A172 (cell line): ENCODE measurements at places on chromosomes 6 and 20.

DNA sequence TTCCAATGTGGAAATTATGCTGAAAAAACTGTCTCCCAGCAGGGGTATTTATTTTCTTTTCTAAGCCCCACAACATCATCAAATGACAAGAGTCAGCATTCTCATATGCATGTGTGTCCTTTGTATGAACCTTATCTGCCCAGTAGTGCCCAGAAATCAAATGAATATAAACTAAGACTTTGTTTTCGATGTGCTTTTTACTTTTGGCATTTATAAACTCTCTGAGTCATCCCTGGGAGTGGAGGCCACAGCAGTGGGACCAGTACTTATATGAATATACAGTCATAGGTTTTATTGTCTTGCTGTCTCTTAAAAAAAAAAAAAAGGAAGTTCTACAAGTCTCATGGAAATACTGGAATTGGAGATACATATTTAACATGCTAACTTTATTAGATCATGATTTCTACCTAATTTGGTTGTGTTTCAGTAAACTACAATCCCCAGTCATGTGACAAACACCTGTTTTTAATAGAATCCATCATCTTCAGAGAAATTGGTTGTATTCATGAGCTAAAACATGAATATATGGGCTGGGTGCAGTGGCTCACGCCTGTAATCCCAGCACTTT, 99.2 kb upstream of the TMEM181 start:
- DNase-seq: peak; percentile 62

DNA sequence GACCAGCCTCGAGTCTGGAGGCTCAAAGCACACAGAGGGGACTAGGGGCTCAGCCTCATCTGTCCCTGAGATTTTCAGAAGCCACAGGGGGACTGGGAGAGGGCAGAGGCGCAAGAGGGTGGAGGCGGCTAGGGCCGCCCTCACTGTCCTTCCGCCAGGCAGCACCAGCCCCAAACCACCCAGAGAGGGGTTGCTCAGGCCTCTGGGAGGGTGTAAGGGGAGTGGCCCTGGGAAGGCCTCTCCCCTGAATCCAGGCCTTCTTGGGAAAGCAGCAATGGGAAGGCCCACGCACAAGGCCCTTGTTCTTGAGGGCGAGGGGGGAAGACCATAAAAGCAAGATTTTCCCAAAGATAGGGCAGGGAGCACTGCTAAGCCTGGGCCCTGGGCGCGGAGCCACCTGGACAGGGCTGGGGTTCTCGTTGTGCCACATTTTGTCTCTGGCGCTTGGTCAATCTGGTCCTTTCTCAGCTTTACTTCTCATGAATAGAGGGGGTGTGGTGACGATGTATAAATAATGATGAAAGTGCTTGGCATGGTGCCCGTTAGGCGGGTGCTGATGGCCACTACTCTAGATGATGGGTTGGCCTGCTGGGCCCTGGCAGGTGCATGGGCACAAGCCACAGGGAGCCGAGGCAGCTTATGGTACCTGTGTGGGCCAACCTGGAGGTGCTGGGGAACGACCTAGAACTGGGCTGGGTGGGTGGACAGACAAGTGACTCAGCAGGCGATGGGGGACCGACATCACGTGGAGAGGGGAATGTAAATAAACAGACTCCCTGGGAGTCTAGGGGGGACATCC, 4.8 kb downstream of the SAMD10 start:
- DNase-seq: peak; percentile 27

GRCh38 chr20:47499053-47499452, 2.6 kb upstream of the NCOA3 start:
- no peak for DNase-seq

GRCh38 chr6:27868311-27868710, 43.9 kb downstream of the OR2B2 start:
- DNase-seq: no peak

DNA sequence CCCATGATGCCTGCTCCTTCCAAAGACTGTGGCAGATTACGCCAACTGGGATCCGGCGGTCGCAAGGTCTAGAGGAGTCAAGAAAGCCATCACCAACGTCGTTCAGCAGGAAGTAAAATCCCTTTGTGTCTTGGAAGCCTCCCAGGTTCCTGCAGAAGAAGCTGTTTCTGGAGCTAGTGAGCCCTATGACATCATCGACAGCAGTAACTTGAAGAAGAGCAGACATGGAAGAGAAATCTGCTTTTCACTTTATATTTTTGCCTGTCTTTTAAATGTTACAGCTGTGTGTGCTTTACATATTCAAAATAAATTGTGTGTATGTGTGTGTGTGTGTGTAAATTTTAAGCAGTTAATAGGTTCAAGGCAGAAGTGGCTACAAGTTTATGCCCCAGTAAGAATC, 7.4 kb upstream of the OR2H2 start:
- no peak for DNase-seq

GRCh38 chr20:9276966-9277468, 208.1 kb downstream of the PLCB4 start:
- no peak for DNase-seq

GRCh38 chr6:628766-629165, 28.1 kb downstream of the HUS1B start:
- DNase-seq: no peak

DNA sequence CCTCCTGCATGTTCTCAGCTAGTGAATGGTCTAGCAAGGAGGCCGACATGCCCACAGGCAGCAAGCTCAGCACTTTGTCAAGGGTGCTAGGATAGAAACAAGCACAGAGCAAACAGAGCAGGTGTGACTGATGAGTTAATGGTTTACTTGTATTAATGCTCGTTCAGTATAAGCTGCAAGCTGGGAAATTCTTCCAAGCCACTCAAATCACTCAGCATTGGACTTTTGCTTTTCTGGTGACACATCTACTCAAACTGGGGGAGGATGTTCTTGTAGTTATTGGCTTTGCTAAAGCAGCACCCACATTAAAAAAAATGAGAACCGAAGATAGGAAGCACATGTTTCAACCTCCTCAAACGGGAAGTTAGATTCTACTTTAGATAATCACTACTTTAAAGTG, 43.1 kb upstream of the NEDD9 start:
- no peak for DNase-seq

GRCh38 chr20:47574616-47575364, 73.1 kb downstream of the NCOA3 start:
- DNase-seq: no peak

- no peak for DNase-seq
Measured at GRCh38 chr6:6497976-6498375, 90.5 kb upstream of the LY86 start.

GRCh38 chr6:14063756-14064155, 53.8 kb upstream of the CD83 start:
- DNase-seq: no peak

DNA sequence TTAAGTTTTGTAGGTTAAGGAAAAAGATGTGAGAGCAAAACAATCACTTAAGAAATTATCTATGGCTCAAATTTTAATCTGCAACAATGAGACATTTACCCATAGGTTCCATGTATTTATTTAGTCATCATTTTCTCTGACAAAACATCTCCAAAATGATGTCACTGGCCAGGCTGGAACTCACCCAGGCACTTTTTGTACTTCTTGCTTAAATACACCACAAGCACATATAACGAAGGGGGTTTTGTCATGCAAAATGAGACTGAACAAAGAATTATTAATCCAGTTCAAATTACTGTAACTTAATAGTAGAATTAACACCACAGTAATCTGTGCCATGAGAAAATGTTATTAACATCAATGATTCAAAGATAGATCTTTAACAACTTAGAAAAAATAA, 200.5 kb downstream of the PTPRK start:
- DNase-seq: no peak

DNA sequence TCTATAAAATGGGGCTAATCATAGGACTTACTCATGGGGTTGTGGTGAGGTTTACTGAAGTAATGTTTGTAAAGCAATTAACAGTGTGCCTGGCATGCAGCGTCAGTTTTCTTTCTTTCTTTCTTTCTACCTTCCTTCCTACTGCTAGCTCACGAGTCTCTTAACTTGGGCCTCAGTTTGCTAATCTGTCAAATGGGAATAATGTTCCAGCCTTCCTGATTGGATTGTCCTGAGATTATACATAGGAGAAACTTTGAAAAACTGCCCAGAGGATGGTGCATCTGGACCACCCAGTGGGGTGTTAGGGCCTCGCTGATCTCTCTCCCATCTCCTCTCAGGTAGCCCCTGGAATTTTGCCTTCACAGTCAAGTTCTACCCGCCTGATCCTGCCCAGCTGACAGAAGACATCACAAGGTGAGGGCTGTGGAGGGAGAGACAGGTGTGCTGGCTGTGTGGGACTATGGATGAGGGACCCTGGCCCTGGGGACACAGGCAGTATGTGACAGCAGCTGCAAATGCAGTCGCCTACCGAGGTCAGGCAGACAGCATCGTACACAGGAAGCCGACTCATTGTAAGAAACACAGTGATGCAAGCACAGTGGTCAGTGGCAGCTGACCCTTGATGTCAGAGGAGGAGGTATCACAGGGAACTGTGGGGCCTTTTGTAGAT, 27.5 kb downstream of the EPB41L1 start:
- peak; percentile 54 for DNase-seq

- no peak for DNase-seq
Measured at GRCh38 chr20:43710370-43711044, 16.3 kb downstream of the GTSF1L start.

- no peak for DNase-seq
Measured at GRCh38 chr6:392441-393390, 1.2 kb downstream of the IRF4 start.

- DNase-seq: peak; percentile 88
Measured at GRCh38 chr6:17042422-17043147, 59.3 kb upstream of the STMND1 start.

DNA sequence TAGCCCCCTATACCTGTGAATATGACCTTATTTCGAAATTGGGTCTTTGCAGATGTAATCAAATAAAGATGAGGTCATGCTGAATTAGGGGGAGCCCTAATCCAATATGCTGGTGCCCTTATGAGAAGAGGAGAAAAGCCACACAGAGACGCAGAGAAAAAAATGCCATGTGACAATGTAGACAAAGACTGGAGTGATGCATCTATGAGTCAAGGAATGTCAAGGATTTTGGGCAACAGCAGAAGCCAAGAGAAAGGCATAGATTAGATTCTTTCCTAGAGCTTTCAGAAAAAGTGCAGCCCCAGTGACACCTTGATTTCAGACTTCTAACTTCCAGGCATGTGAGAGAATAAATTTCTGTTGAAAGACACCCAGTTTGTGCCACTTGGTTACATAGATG, 47.4 kb upstream of the HS3ST5 start:
- DNase-seq: peak; percentile 5

- no peak for DNase-seq
Measured at GRCh38 chr6:120779441-120779840, 554.8 kb downstream of the TBC1D32 start.

- DNase-seq: no peak
Measured at GRCh38 chr20:60222497-60222896, 264.3 kb downstream of the CDH26 start.

- DNase-seq: no peak
Measured at GRCh38 chr6:36443471-36444428, 950 bp downstream of the KCTD20 start.

DNA sequence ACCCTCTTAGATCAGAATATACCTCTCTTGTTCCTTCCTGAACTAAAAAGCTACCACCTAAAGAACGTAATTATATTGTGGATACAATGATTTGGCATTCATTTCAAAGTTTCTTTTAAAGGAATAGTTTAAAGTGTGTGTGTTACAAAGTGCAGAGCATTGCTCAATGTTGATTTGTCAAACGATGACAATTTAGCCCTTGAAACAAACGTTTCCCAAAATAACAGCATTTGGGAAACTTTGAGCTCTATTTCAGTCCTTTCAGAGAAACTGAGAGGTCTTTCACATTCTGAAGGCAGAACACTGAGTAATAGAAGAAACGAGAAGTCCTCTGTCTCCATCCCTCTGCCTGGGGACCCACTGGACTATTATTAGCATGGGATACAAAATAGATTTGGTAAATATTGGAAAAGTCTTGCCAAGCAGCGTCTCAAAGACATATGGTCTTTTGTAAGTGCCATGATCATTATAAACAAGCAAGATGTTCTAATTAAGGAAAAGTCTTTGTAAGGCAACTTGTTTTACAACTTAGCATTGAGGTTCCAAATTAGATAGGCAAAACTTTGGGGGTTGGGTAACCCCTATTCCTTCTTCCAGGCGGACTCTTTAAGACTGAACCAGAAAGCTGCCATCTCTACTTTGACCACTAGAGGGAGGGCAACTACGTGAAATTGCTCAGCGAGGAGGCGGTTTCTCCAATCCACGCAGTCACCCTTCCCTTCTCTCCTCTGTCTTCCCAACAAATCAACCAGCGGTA, 208.8 kb downstream of the RNF144B start:
- peak; percentile 64 for DNase-seq

- DNase-seq: no peak
Measured at GRCh38 chr20:32980990-32981389, 23.2 kb downstream of the SUN5 start.

DNA sequence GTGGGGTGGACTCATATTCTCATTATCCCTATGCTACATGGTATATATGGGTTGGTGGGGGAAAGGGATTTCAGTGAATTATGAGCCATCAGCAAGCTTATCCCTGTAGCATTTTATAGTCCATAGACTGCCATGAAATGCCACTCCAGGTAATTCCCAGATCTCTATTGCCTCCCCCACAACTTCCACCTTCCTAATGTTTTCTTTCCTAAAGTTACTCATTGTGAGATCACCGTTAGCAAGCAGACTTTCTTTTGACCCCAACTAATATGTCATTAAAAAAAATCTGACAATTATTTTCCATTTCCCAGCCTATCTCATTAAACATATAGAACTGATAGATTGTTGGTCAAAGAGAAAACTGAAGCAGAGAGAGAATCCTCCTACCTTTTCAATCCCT, 40.7 kb upstream of the TBX18 start:
- DNase-seq: no peak

GRCh38 chr6:32192608-32193039, at the start of gene GPSM3:
Gene GPSM3 (minus strand): TSS chr6:32192643. CDS start chr6:32192513, 130 bp downstream.
- peak; percentile 32 for DNase-seq

- no peak for DNase-seq
Measured at GRCh38 chr6:4567141-4567540, 209.1 kb upstream of the CDYL start.

- DNase-seq: peak; percentile 68
Measured at GRCh38 chr6:130885392-130886192, 58.4 kb downstream of the SMLR1 start.

DNA sequence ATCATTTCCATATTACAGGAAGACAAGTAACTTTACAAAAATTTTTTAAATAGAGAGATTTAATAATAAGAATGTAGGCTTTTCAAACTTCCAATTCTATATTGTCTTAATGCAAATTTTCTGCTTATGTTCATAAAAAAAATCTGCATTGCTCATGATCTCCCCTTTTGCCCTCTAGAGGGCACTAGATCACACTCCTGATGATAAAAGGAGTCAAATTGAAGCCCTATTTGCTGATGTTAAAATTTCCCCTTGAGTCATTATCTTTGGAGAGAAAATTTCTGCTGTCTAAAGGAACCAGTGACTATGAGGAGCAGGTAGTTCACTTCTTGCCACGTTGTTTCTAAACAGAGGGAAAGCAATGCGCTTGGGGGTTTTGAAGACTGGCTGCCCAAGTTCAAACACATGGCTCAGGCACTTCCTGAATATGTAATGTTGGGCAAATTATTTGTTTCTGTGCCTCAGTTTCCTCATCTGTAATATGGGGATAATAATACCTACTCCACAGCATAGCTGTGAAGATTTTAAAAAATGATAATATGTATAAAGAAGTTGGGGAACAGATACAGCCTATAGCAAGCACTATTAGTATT, 874.2 kb downstream of the TFAP2A start:
- peak; percentile 63 for DNase-seq
